ENCODE measurements at places on chromosomes 6 and 20.

- DNase-seq = no peak
Observed at GRCh38 chr6:135085700-135086413, 31.2 kb upstream of the HBS1L start.

DNA sequence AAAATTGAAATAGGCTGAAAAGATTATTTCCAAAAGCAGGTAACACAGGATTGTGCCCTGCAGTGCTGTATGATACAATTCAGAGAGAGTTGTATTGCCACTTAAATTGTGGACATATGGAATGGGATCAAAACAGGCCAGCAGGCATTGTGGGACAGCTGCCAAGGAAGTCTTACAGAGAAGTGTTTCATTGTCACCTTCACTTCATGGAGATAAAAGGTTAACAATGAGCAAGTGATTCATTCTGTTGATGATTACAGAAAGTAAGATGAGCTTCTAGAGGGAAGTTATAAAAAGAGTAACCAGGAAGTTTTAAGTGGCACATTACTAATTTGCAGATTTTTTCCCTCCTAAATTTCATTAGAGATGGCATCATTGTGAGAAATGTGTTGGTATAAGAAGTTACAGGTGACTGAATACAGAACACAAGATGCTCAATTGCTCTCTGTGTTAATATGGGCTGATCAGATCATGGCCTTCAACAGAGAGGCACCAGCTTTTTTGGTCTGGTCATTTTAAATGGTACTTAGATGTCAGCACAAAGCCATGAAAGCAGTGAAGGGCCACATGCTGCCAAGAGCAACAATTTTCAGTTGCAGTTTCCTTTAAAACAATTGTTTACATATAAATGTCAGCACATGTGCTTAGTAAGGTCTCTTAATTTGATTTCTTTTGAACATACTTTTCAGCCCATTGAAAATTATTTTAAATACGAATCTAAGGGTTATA, 402.5 kb upstream of the FKBP1C start:
- no peak for DNase-seq

DNA sequence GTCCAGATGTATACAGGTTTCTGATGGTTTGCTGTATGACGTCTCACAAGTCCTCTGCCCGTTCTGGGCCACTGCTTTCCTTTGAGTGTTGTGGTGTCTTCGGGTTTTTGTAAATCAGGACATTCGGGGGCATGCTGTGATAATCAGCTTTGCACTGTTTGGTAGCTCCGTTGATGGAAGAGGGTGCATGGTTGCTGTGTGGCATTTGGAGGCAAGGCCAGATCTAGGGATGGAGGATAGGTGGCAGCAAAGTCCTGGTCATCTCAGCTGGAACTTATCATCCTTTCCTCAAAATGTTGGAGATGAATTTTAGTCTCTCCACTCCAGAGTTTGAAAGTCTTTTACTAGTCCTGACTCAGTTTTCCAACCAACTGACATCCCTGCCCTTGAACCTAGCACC, 91.0 kb downstream of the SCP2D1 start:
- DNase-seq = no peak

- no peak for DNase-seq
Observed at GRCh38 chr6:13355043-13355945, 27.0 kb upstream of the TBC1D7 start.

DNA sequence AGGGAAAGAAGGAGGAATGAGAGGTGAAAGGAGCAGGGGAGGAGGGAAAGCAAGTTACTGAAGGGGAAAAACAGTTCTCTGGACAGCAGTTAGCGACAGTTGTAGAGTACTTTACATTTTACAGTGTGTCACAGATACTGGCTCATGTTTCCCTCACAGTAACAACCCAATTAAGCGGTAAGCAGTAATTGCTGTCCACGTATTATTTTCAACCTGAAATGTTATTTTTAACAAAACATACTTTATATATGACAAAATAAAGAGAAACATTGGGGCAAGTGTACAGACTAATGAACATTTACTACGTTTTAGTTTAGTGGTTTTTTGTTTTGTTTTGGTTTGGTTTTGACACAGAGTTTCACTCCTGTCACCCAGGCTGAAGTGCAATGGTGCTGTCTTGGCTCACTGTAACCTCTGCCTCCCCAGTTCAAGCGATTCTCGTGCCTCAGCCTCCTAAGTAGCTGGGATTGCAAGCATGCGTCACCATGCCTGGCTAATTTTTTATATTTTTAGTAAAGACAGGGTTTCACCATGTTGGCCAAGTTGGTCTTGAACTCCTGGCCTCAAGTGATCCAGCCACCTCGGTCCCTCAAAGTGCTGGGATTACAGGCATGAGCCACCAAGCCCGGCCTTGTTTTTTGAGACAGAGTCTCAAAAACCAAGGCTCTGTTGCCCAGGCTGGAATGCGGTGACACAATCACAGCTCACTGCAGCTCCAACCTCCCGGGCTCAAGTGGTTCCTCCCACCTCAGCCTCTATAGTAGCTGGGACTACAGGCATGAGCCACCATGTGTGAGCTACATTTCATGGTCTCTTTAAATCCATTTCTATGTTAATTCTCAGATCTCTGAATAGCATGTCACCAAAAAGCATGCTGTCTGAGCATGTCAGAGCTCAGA, 22.6 kb upstream of the BTN3A2 start:
- DNase-seq = no peak

DNA sequence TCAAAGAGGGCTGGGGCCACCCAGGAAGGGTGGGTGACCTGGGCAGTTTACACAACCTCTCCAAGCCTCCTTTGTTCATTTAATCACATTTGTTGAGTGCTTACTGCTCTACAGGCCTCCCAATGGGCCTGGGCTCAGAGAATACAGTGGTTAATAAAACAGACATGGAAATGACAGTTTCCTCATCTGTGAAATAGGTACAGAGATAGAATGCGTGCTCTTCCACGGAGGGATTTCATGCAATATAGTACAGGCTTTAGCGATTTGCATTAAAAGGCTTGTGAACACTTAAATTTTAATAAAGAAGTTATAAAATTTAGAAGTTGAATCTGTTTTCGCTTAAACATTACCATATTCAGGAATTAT, 802 bp upstream of the FERMT1 start:
- DNase-seq = no peak

DNA sequence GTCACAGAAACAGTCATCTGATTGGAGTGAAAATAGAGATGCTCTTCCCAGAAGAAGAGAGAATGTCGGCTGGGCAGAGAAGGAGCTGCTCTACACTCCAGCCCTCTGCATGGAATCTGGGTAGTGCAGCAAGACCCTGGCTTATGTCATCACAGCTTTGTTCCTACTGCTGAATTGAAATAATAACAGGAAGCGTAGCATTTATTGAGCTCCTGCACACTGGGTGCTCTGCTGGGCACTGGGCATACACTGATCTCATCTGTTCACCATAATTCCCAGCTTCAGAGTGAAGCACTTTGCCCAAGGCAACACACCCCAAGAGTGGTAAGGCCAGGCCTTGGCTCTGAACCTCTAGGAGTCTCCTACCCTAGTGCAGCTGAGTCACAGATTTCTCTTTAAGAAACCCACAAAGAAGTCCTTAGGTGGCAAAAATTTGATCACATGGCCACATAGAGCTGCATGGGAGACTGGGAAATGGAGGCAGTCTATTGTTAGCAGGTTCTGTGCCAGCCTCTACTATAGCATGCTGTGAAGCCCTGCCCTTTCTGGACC, 3.9 kb upstream of the SDCBP2 start:
- DNase-seq = no peak

DNA sequence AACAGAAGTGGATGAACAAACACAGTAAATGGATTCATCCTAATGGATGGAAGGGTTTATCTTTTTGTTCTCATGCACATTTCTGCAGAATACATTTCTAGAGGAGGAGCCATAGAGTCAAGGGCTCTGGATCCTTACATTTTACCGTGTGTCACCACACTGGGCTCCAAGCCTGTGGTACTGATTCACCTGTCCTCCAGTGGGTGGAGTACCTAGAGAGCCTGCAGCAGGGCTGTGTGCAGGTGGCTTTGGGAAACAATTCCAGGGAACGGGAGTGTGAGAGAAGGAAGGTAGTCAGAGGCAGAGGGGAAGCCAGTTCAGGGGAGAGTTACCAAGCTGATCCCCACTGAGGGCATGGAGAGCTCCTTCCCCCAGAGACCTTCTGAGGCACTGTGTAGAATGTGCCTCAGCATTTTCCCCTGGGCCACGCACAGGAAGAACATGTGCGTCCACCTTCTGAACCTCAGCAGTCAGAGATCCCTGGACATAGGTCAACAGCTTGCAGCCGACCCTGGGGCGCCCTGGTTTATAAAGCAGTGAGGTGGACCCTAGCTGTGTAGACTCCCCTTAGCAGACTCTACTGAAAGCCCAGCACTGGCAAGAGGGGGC, 85.3 kb upstream of the SLC22A23 start:
- DNase-seq = no peak

DNA sequence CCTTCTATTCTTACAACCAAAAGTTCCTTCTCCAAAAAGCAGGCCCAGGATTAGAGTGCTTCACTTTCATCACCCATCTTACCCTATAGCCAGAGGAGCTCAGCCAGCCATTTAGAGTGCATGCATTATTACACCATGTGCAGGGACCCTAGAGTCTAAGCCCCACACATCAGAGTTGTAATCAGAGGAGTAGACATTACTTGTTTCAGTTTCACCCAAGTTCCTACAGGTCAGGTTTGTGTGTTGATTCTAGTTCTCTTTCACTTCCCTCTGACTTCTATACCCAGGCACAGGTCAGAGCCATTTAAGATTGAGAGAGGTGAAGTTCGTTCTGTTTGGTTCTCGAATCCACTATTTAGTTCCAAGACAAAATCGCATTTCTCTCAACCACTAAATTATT, 16.3 kb upstream of the ARFGEF3 start:
- DNase-seq = no peak

GRCh38 chr6:41269166-41269565, 17.3 kb downstream of the TREM1 start:
- no peak for DNase-seq

- no peak for DNase-seq
Observed at GRCh38 chr6:69096681-69097080, 461.6 kb downstream of the ADGRB3 start.

- DNase-seq = no peak
Observed at GRCh38 chr6:126716032-126716431, 376.1 kb downstream of the CENPW start.

- no peak for DNase-seq
Observed at GRCh38 chr6:10424040-10424439, 9.2 kb upstream of the TFAP2A start.

- no peak for DNase-seq
Observed at GRCh38 chr6:112839525-112839961, 492.4 kb downstream of the RFPL4B start.

DNA sequence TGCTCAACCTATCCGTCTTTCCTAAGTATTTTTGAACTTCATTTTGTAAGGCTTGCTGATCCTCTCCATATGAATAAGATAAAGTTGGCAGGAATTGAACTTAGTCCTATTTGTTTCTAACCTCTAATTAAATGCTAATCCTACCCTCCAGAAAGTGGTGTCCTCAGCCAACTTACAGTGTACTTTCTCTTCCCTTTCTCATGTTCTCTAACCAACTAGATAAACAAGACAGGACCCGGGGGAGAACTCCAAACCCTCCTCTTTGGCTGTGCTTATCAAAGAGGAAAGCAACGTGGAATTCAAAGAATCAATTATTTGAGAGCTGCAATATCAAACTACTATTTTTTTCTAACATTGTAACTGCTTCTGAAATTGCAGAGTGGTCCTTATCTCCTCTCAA, 56.5 kb upstream of the NRSN1 start:
- DNase-seq = no peak

GRCh38 chr6:161434921-161435747, 161.3 kb upstream of the AGPAT4 start:
- no peak for DNase-seq

DNA sequence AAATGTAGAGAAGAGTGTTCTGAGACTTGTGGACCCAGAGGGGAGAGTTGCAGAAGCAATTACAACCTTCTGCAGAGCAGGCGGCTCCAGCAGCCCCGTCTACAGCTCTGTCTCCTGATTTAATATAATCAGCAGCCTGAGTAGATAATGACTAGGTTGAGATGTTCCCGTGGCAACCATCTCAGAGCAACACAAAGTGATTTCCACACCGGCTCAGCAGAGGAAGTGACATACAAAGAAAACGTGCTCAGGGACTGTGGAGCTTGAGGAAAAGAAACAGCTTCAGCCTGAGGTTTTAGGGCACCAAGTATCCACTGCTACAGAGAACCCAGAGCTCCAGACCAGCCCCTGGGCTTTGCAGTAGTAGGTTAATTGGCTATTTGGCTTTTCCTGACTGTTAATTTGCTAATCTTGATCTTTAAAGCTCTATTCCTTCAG, 136.4 kb downstream of the MTFR2 start:
- peak; percentile 86 for DNase-seq

DNA sequence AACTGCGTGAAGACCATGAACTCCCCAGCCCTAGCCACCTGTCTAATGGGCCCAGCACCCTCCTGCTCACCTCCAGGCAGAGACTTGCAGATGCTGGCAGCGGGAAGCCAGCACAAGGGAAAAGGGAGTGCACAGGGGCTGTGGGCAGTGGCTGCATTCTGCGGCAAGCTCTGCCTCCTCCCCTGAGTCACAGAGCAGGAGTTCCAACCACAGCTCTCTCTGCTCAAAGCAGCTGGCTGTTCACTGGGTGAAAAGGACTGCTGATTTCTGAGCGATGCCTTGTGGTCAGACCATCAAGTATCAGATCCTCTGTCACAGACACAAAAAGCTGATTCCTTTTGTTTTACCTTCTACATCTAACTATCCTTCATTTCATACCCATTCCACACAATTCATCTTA, 10.5 kb downstream of the NKX2-2 start:
- DNase-seq = no peak

- DNase-seq = no peak
Observed at GRCh38 chr6:26472549-26473290, 15.0 kb downstream of the BTN2A1 start.

DNA sequence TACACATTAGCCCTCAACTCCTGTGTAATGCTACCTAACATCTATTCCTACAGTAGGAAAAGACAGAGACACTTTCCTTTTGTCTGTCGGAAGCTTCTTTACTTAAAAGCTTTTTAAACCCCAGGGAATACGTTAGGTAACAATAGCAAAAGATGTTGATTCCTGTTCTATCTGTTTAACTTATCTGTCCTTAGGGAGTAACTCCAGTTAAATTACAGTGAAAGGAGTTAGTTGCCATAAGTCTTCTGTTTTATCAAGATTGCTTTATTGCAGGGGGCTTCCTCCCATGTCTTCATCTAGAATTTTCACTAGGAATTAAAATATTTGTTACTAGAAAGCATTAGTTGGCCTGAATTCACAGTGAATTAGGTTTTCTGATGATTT, 26.2 kb downstream of the TOP1 start:
- no peak for DNase-seq

GRCh38 chr6:21997119-21998037, 299.5 kb downstream of the PRL start:
- peak; percentile 56 for DNase-seq

DNA sequence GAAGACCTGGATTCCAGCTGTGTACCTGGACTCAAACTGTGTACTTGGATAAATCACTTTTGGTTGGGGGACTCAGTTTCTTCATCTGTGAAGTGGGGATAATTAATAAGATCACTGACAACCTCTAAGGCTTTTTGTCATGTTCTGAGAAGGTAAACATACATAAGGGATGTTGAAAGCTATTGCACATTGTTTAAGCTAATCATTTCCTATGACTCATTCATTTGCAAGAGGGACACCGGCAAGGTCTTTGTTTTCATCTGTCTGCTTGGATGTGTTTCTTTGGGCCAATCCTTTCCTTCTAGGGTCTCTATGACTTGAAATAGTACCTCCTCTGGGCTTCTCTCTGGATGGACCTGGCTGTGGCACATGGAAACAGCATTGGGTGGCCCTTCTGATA, 6.8 kb downstream of the PROKR2 start:
- no peak for DNase-seq

All from kidney (tissue), 22 donors.